A549 treated with RU486 at 1 μM for 4 hours (cell line): ENCODE measurements at places on chromosomes 2 and 18. TPM values are rescaled to one million over a fixed set of nuclear protein-coding genes. Genes with fewer than 3 reads are reported as not detected.

The RAPGEF4 gene
- 0.11 to 0.23 TPM (median 0.12 TPM) in 5 replicates for total RNA-seq

The DNAH7 gene
- total RNA-seq = 0.56 to 1.7 TPM (median 1.0 TPM) in 5 replicates

The ALPG gene
- 0.08 to 0.30 TPM (median 0.14 TPM) in 5 replicates for total RNA-seq

The STAT4 gene
- 3.4 to 4.9 TPM (median 4.3 TPM) in 5 replicates for total RNA-seq

The ETAA1 gene
- total RNA-seq = 3.0 to 10.7 TPM (median 9.4 TPM) in 5 replicates
